ENCODE measurements at places on chromosomes 6 and 20.

DNA sequence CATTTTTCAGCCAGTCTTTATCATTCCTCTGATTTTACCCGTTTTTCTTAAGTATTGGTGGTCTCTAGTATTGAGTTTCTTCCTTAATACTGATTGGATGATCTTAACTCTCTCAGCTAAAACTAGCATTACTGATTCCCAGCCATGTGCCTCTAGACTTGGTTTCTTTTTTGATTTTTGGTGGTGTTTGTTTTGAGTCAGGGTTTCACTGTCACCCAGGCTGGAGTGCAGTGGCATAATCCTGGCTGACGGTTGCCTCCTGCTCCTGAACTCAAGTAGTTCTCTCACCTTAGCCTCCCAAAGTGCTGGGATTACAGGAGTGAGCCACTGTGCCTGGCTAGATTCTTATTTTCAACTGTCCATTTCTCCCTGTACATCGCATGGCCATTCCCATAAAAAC, 24.9 kb downstream of the DPPA5 start:
- DNase-seq: no peak

DNA sequence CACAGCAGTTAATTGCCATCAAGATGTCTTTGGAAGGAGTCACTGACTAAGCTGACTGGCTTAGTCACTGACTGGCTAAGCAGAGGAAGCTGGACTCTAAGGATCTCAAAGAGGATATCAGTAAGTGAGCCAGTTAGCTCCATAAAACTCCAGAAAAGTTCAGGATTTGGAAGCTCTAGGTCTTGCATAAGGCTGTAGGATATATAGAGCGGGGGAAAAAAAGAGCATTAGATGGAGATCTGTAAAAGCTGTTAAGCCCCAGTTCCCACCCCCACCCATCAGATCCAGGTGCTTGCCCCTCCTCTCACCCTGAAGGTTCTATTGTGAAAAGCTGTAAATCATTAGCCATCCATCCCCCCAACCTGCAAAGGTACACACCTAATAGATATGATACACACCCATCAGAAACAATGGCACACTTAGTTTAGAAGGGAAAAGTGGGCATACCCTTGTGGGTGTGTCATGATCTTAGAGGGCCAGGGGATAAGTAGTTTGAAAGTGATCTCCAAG, 32.2 kb downstream of the CARMIL1 start:
- no peak for DNase-seq

GRCh38 chr6:829656-830055, 136.7 kb upstream of the EXOC2 start:
- DNase-seq: no peak

- peak; percentile 90 for DNase-seq
Measured at GRCh38 chr6:26556263-26557070, 18.3 kb downstream of the HMGN4 start.

- DNase-seq: no peak
Measured at GRCh38 chr6:47248446-47248845, 61.3 kb downstream of the TNFRSF21 start.

- no peak for DNase-seq
Measured at GRCh38 chr6:114121913-114122662, 151.1 kb upstream of the HDAC2 start.

- DNase-seq: peak; percentile 25
Measured at GRCh38 chr6:114304304-114304887, 38.4 kb downstream of the HS3ST5 start.

- DNase-seq: peak; percentile 83
Measured at GRCh38 chr20:2084703-2085102, 16.9 kb upstream of the STK35 start.

- DNase-seq: no peak
Measured at GRCh38 chr20:21358737-21359136, 38.6 kb downstream of the NKX2-4 start.

DNA sequence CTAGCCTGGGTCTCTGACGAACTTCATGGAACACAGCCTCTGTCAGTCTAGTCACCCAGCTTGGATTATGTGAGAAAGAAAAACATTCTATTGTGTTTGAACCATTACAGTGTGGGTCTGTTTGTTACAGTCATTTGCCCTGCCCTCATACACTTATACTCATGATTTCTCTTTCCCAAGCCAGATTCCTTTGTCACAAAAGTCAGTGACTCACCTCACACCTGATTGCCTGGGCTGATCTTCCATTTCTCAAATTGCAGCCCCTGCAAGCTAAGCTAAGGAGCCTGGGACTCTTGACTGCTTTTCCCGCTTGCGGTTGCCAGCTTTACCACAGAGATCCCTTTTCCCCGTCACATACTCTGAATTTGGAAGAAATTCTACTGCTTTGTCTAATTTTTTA, 395.9 kb downstream of the SAMD5 start:
- no peak for DNase-seq

GRCh38 chr6:106889692-106890091, 84.8 kb downstream of the CD24 start:
- no peak for DNase-seq

DNA sequence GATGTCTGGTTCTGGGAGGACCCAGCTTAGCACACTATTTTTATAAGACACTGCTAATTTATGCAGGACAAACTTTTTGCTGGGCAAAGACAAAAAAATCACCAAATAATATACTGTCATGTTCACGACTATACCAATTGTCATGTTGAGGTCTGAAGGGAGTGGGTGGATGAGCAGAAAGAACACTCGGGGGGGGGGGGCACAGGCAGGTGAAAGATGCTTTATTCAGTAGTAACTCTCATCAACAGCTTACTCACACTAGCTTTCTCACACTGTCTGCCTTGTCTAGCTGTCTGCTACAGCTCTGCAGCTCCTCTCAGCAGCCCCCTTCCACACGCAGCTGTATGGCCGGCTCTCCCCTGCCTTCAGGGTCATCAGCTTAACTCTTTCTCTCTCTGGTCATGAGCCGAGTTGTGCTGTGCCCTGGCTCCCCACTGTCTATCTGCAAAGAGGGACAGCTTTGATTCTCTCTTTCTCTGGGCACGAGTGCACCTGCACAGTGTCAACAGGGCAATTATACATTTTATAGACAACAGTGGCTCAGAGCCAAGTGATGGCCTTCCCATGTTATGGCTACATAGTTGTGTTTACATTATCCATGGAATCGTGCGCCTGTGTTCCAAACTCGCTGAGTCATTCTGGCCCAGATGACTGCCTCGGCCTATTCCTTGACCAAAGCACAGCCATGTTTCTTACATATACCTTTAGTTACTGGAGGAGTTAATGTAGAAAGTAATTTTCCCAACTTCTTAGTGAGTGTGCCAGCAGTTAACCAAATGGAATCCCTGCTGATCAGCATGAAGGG, 187.7 kb upstream of the PRSS16 start:
- no peak for DNase-seq
